CD4-positive, alpha-beta T cell treated with Interleukin-2 at 100 ng/mL for 4 hours (primary cell): ENCODE measurements at places on chromosomes 2 and 18.

DNA sequence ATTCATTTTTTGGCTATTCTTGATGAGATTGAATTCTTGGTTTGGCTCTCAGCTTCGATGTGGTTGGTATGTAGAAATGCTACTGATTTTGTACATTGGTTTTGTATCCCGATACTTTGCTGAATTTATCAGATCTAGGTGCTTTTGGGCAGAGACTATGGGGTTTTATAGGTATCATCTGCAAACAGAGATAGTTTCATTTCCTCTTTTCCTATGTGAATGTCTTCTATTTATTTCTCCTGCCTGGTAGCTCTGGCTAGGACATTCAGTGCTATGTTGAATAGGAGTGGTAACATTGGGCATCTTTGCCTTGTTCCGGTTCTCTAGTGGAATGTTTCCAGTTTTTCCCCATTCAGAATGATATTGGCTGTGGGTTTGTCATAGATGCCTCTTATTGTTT is 5.5 kb upstream of the TACR1 start:
- DNase-seq, result no peak

GRCh38 chr2:142974288-142975024 is 97.0 kb downstream of the KYNU start:
- DNase-seq, result no peak

DNA sequence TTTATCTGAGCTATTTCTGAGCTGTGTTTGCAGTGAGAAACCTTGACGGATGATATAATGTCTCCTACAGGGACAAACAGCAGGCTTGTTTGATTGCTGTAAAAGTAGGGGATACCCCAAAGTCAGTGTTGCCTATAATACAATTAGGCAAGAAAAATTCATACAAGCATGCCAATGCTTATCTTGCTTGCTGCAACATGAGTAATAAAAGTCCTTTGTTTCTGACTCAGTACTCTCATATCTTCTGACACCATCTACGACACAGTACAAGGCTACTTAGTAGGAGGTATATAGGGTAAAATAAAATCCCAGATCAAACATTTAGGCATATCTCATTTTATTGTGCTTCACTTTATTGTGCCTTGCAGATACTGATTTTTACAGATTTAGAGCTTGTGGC is 33.0 kb downstream of the ERBB4 start:
- no peak for DNase-seq

DNA sequence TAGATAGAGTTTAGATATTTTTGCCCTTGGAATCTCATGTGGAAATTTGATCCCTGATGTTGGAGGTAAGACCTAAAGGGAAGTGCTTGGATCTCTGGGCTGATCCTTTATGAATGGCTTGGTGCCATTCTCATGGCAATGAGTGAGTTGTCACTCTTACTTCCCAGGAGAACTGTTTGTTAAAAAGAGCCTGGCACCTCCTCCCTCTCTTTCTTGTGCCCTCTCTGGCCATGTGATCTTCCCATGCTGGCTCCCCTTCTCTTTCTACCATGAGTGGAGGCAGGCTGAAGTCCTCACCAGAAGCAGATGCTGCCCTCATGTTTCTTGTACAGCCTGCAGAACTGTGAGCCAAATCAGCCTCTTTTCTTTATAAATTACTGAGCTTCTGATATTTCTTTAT is 276.9 kb downstream of the ZNF804A start:
- no peak for DNase-seq

DNA sequence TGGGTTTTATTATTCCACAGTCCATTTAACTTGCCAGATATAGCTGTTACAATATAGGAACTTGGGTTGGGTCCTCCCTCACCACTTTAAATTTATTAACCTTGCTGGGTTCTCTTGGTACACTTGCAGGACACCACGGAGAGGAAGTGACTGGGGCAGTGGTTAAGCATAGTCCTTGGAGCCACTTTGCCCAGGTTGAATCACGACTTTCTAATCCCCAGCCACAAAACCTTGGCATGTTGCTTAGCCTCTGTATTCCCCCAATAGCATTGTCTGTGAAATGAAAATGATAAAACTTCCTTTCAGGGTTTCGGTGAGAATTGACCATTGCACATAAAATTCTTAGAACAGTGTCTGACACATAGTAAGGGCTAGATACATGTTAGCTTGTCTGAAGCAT is 221.2 kb downstream of the IRS1 start:
- DNase-seq, result no peak

- DNase-seq, result no peak
These were observed 7.8 kb upstream of the ZNF532 start for GRCh38 chr18:58856881-58857280.

DNA sequence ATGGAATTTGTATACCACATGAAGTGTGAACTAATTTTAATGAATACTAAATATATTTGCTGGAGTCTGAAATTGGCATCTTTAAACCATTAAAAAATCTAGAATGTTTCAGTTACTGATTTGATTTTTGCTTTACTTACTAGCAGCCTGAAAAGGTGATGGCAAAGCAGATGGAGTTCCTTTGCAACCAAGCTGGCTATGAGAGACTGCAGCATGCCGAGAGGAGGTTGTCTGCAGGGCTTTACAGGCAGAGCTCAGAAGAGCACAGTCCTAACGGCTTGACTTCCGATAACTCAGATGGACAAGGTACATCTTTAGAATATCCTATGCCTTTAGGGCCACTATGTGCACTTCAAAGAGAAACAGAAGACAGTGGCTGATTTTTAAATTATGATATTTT is 36.5 kb downstream of the NAB1 start:
- DNase-seq, result no peak

GRCh38 chr2:16014041-16014787 is 73.9 kb downstream of the MYCN start:
- no peak for DNase-seq

DNA sequence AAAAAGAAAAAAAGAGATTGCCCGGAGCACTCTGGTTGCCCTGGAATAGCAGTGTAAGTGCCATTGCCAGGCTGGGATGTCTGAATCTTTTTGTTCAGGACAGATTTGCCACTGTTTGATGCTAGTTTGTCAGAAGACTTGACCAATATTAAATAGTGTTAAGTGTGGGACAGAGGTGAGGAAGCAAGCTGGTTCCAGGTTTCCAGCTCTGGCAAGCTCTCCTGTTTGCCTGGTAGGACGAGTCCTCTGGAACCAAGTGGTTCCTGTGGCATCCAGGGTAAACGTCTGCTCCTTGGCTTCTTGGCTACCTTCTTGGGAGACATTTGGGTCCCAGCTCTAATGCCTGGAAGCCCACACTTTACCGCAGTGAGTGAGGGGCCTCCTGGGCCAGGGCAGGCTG is 20.8 kb upstream of the IGFBP5 start:
- no peak for DNase-seq

DNA sequence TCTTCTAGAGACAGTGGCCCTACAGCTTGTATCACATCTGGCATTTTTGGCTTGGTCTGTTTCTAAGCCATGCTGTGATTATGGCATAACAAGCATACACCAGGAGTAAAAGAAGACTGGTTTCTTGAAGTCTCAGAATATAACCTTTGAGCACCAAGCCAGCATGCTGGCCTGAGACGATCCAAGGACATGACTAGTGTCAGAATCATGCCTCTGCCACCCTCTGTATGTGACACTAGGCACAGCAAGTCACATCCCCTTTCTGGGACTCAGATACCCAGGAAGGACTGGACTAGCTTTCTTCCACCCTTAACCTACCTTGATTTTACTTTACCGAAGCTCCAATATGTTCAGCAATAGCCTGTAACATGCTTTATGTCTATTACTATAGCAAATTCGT is 345.5 kb downstream of the SETBP1 start:
- no peak for DNase-seq

- DNase-seq, result no peak
These were observed 72.3 kb downstream of the NDUFA10 start for GRCh38 chr2:239952665-239953417.

- DNase-seq, result no peak
These were observed 17.0 kb downstream of the TCF4 start for GRCh38 chr18:55570966-55571365.

DNA sequence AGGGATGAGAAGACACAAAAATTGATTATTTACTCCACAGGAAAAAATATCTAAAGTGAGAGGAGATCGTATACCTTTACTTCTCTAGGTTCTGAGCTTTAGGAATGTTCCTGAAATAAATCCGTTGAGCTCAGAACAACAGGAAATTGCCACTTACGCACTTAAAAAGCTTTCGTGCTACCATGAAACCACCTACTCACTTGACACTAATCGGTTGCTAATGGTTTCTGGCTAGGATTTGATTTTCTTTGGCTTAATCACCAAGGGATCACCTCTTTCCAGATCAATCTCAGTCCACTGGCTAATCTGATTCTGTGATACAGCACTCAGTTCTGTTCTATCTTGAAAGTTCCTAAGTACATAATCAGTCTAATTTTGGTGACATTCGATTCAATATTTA is 419.6 kb downstream of the DLGAP1 start:
- DNase-seq, result no peak

GRCh38 chr2:6881046-6881445 is 3.5 kb downstream of the RSAD2 start:
- no peak for DNase-seq

DNA sequence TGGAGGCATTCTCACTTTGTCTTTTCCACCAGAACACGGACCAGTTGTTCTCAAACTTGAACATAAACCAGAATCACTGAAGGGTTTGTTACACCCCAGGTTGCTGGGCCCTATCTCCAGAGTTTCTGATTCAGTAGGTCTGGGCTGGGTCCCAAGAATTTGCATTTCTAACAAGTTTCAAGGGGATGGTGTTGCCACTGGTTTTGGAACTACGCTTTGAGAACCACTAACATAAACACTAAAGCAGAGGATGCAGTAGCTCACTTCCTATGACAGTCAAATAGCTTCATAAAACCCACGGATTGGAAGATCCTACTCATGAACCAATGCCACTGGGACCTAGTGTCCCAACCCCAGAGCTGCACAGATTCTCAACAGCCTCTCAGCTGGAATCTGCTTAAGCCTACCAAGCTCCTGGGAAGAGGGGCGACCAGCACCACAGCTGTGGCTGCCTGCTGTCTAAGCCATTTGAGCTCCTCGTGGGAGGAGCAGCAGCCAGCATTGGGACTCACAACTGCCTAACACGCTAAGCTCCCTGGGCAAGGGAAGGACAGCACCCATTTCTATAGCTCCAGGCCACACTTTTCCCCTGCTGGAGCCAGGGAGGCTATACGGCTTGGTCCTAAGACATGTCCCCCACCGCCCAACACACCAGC is 62.5 kb downstream of the C1D start:
- no peak for DNase-seq

- no peak for DNase-seq
These were observed 982.6 kb upstream of the FANCL start for GRCh38 chr2:59223742-59224141.

- DNase-seq, result no peak
These were observed 2.0 kb upstream of the ATRAID start for GRCh38 chr2:27209621-27210401.

- no peak for DNase-seq
These were observed 67.0 kb downstream of the CACNB4 start for GRCh38 chr2:152031747-152032306.

GRCh38 chr2:180472133-180472532 is 465.0 kb upstream of the CWC22 start:
- no peak for DNase-seq

- DNase-seq, result no peak
These were observed 1.1 kb downstream of the MAP3K20 start for GRCh38 chr2:173076581-173077345.

- DNase-seq, result no peak
These were observed 168.5 kb downstream of the CELF4 start for GRCh38 chr18:37396971-37397720.

DNA sequence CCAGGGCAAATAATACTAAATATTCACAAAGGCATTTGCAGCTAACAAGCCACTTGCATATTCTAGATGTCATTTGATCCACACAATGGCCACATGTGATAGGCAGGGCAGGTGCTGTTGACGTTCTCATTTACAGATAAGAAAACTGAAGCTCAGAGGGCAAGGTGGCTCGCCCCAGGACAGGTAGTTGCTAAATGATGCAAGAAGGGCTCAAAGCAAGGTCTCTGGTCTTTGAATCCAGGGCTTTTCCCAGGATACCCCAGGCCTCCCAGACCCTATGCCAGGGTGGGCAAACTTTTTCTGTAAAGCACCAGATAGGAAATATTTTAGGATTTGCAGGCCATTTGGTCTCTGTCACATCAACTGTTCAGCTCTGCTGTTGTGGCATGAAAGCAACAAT is 35.1 kb downstream of the LOXHD1 start:
- DNase-seq, result no peak

GRCh38 chr2:136255648-136256461 is 137.9 kb upstream of the CXCR4 start:
- no peak for DNase-seq

GRCh38 chr2:72112981-72113846 is 34.4 kb downstream of the CYP26B1 start:
- no peak for DNase-seq

DNA sequence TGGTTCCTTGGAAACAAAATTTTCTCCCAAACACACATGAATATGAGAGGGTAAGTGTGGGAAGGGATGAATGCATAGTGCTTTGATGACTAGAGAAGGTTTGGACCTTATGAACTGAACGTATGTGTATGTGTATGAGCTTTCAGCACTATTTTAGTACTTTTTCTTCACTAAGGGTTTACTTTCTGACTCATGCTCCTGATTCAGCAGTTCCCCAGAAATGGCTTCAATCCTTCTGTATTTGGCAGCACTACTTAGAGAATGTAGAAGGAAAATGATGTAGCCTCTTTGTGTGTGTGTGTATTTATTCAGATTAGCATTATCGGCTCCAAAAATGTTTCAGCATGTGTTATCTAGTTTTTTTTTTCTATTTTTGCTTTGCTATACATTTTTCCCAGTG is 22.2 kb downstream of the KCNJ3 start:
- no peak for DNase-seq

GRCh38 chr18:3360211-3360610 is 89.8 kb upstream of the TGIF1 start:
- DNase-seq, result no peak

DNA sequence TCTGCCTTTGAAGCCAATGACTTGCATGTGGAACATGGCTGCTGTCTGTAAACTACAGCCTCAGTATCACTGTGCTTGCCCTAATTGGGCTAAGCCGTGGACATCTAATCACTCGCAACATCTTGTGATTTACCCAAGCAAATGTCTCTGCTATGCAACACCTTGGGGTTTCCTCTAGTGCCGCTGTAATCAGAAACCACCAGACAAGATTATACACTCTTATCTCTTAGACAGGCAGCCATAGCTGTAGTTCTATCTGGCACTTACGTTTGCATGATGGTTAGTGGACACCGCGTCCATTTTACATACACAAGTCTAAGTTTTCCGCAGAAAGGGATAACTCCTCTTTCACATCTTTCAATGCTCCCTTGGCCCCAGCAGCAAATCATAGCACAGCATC is 204.3 kb upstream of the CCDC68 start:
- no peak for DNase-seq
